NCI-H2171 (cell line): ENCODE measurements at places on chromosomes 16 and 17.
A peak's percentile ranks its signal among the peaks of the same experiment; 100 is the strongest.

DNA sequence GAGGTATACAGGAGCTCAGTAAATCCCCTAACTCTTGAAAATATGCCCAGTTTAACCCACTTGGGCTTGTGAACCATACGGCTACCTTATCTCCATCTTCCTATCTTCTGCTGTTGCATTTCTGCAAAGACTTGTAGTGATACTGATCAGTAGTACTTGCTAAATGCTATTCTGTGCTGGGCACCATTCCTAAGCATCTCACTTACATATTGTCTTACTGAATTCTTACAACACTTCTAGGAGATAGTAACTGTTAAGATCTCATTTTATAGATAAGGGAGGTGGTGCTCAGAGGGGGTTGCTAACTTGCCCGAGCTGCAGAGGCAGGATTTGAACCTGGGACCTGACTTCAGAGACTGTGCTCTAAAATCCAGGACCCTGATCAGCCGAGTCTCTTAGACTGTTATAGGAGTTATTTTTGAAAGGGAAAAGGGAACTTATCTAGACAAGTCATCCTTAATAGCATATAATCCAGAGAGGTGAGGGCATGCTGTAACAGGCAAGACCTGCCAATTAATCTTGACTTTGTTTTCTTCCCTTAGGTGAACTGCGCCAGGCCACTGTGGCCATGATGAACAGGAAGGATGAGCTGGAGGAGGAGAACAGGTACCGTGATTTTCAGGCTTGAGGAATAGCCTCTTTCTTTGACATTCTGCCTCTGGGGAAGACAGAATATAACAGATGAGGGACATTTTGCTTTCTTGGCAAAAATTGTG, 149.7 kb downstream of the SNX29 start:
- DNase-seq, result no peak

DNA sequence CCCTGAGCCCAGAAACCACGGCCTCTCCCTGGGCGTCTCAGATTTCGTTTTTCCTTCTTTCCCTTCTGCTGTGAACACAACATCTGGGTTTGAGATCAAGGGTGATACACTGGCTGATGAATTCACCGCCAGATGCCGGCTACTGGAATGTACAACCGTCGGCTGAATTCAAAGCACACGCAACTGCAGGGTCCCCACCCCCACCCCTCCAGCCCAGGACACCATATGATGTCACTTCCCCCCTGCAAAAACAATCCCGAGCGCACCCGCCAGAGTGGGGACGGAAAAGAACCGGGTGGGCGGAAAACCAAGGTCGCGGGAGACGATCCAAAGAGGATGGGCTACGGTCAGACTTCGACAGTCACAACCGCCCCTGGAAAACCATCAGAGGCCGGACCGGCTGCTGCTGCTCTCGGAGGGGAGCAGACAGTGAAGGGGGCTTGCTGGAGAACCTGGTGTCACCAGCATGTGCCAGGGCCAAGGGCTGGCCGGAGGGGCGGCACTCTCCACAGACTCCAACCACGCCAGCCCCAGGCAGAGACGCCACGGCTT, 23.3 kb downstream of the CEP295NL start:
- DNase-seq, result peak; percentile 42

- DNase-seq, result no peak
These were observed 10.4 kb downstream of the RAI1 start for GRCh38 chr17:17691468-17692263.

DNA sequence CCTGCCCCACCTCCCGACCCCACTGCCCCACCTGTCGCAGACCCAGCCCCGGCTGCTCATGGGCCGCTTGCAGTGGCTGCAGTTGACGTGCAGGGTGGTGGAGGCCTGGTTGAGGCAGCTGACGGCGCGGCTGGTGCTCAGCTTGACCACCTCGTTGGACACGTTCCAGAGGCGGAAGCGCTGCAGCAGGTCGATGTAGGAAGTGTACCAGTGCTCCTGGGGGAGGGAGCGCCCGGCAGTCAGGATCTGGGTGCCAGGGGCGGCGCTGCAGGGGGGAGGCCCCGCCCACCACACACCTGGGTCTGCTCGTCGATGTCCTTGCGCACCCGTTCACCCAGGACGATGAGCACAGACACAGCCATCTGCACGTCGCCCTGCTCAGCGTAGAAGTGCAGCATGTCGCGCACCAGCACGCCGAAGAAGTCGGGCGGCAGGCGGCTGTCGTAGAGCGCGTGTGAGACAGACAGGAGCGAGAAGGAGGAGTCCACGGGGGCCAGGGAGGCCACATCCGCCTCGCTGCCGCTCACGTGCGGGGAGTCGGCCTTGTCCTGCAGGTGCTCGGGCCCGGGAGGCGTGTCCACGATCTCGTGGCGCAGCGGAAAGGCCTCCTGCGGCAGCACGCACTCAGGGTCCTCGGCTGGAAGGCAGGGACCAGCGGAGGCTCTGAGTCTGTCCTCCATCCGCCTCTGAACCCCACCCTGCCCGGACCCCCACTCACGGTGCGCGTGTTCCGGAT, 995 bp upstream of the JMJD8 start:
- peak; percentile 69 for DNase-seq

- no peak for DNase-seq
These were observed 4.8 kb downstream of the BTBD17 start for GRCh38 chr17:74356646-74357465.

GRCh38 chr16:20348365-20349185, 3.9 kb downstream of the UMOD start:
- DNase-seq, result no peak

GRCh38 chr16:80085606-80086005, 455.2 kb upstream of the DYNLRB2 start:
- no peak for DNase-seq

DNA sequence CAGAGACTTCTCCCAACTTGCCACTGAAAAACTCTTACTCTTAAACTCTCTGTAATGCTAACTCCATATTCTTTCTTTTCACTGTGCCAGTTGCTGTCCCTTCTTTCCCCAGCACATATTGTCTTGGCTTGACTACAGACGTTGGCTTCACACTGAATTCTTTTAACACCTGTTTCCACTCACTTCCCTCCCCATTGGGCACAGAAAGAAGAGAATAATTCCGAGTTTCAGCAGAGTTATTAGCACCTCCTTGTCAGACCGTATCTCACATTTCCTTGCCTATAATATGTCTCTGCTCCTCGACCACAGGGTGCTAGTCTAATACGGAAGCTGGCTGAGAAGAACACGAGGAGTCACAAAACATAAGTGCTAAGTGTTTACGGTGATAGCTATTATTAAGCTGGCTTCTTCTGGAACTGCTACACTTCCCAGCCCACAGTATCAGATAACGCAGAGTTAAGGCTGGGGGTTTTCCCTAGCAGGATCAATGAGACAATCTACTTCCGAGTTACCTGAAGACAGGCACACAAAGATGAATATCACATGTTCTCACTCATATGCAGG, 188.5 kb upstream of the CDH8 start:
- no peak for DNase-seq

DNA sequence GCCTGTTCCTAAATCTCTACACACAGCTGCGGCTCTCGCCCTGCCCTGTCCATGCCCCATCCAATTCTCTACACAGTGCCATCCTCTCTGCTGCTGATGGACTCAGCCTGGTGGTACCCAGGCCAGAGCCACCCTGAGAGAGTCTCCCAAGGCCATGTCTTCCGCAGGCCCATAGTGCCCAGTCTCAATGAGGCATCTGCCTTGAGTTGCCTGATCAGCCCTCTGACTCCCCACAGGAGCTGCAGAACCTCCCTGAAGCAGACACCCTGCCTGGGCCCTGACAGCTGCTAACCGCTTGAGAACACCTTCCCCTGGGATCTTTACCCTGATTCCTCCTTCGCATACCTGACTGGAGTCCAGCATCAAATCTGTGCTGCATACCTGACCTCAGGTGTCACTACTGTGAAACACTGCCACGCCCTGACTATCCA, 13.3 kb downstream of the TSPOAP1 start:
- DNase-seq, result peak; percentile 72

GRCh38 chr17:78131172-78132083, 857 bp downstream of the TMC8 start:
- no peak for DNase-seq

- DNase-seq, result no peak
These were observed 17.9 kb downstream of the SNX29 start for GRCh38 chr16:11994143-11995119.

- peak; percentile 24 for DNase-seq
These were observed 66.8 kb downstream of the C16orf78 start for GRCh38 chr16:49440156-49441065.

GRCh38 chr16:29745121-29745852, 503 bp downstream of the C16orf54 start:
- no peak for DNase-seq

- no peak for DNase-seq
These were observed 2.7 kb downstream of the CENPX start for GRCh38 chr17:82019690-82020571.

GRCh38 chr17:40017422-40018080, 2.3 kb downstream of the CSF3 start:
- DNase-seq, result no peak

DNA sequence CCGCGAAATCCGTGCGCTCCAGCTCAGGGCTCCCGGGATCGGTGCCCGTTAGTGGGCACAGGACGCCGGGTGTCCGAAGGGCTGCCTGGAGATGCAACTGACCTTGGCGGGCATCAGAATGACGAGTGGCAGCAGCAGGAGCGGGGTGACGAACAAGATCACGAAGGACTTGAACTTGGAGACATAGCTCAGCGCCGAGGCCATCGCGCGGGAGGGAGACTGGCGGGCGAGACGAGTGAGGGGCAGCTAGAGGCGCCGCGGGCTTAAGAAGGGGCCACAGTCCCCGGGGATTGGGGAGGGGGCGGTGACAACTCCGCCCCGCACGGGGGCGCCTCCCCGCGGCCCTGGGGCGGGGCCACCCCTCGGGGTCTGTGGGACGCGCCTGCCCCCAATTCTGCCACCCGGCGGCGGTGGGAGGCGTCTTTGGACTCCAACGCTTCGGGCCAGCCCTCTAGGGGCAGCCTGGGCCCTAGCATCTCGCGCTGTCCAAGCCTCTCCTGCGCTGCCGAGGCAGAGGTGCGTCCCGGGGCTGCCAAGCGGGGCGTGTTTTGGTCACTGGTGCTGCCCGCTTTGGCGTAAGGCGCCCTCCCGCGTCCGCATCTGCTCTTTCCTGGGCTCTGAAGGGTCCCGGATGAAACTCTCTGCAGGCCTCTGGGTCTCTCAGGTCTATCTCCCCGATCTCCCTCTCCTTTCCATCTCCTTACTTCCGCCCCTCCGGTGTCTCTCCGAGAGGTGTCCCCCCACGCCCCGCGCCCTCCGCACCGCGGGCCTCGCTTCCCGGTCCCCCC, at the start of gene SLC13A5:
Gene SLC13A5, minus strand, starts transcription at position 240 of the 788 bp plus-strand sequence. Its CDS starts 36 bp downstream, at position 204.
- no peak for DNase-seq

- peak; percentile 41 for DNase-seq
These were observed 38.4 kb downstream of the UTP18 start for GRCh38 chr17:51298508-51299371.

DNA sequence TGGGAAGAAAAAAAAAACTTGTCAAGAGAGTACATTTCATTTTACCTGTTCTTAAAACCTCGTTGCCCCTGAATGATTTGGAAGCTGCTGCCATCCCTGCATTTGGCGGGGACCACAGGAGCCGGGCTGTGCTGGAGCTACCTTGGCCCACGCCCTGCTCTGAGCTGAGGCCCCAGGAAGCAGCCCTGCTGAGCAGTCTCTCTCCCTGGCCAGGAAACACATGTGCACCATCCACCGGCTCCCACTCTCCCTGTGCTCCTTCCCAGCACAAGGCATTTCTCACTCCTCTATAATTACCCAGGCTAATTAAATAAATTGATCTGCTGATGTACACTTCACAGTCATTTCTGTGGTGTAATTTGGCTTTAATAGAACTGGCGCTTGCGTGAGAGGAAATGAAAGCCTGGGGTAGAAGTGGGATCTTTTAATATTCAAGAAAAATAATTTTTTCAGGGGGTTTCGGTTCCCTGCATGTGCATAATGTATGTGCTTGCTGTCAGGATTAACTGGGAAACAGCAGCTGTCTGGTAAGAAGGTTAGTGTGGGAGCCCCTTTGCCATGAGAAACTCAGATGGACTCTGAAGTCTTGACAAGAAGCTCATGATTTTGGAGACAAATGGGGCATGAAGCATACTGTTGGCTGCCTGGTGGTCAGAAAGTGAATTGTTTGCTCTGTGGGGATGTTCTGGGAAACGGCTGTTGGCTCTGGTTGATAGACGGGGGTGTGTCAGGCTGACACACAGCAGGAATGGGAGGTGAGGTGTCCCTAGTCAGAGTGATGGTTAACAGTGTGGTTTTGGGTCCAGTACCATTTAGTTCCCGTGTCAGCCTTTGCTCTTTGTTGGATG, 252.3 kb upstream of the EEF2KMT start:
- no peak for DNase-seq

- DNase-seq, result no peak
These were observed 13.1 kb upstream of the MMD start for GRCh38 chr17:55434721-55435120.

GRCh38 chr17:14925498-14925897, 339.6 kb downstream of the PMP22 start:
- DNase-seq, result no peak

- no peak for DNase-seq
These were observed 18.0 kb downstream of the ADAM11 start for GRCh38 chr17:44776628-44777393.

GRCh38 chr16:1656808-1657617, 21.1 kb upstream of the JPT2 start:
- DNase-seq, result no peak

GRCh38 chr16:29653471-29653870, 9.6 kb upstream of the SPN start:
- no peak for DNase-seq

DNA sequence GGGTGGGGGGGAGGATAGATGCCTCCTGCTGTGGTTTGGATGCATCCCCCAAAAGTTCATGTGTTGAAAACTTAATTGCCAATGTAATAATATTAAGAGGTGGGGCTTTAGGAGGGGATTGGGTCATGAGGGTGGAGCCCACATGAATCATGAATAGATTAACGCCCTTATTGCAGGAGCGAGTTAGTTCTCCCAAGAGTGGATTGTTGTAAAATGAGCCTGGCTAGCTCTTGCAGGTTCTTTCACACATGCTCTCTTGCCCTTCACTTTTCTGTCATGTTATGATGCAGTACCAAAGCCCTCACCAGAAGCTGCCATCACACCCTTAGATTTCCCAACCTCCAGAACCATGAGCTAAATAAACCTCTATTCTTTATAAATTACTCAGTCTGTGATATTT, 52.0 kb downstream of the GINS3 start:
- no peak for DNase-seq

GRCh38 chr17:49910858-49911204, 58.2 kb upstream of the DLX4 start:
- DNase-seq, result no peak

- no peak for DNase-seq
These were observed 9.3 kb downstream of the PDE6G start for GRCh38 chr17:81646869-81647600.

GRCh38 chr17:34713687-34714086, 134.3 kb downstream of the TMEM132E start:
- no peak for DNase-seq

GRCh38 chr16:35744726-35745125, 2285.3 kb downstream of the TP53TG3F start:
- no peak for DNase-seq

DNA sequence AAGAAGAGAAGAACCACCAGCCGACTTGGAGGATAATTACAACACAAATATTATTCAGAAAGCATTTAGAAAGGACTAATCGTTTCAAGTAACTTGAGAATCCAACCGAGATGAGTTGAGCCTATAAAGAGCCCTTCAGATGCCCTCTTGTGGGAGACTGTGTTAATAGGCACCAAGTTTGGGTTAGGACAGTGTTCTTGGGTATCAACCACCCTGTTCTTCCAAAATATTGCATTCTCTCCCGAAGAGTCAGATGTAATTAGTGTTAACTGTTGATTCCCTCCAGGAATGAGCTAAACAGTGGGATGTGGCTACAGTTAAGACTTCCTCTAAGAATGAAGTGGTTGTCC, 87.8 kb upstream of the NOL11 start:
- DNase-seq, result peak; percentile 29

GRCh38 chr16:8847623-8848022, 21.2 kb downstream of the CARHSP1 start:
- DNase-seq, result no peak
